ENCODE measurements at places on chromosomes 12 and 14.

DNA sequence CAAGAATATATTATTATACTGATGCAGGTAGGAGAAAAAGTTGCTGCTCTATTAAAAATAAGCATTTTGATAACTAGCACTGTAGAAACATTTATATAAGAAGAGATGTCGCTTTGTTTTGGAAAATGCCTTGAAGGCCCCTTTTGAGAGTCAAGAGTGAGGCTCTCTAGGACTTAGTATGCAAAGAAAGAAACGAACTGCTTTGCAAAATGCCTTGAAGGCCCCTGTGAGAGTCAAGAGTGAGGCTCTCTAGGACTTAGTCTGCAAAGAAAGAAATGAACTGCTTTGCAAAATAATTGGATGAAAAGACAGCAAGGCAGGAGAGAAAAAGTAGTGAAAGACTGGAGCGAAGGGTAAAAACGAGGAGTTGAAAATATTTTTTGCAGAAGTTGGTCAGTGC lies 65.9 kb downstream of the AVPR1A start:
- no peak for ATAC-seq

GRCh38 chr12:29158115-29158763 lies 9.2 kb downstream of the FAR2 start:
- no peak for ATAC-seq

DNA sequence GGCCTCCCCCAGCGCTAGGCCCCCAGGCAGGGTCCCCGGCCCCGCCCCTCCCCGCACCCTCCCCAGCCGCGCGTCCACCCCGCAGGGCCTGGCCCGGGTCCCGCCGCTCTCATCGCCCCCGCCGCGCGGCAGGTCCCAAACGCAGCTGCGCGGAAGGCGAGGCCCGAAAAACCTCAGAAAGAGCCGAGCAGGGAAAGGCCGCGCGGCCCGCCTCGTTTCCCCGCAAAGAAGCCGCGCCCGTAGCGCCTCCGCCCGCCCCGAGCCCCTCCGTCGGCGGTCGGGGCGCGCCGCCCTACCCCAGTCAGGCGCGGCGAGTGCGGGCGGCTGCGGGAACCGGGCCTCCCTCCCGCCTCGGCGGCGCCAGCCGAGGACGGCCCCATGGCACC lies 324 bp downstream of the POLE start:
- peak; percentile 55 for ATAC-seq

DNA sequence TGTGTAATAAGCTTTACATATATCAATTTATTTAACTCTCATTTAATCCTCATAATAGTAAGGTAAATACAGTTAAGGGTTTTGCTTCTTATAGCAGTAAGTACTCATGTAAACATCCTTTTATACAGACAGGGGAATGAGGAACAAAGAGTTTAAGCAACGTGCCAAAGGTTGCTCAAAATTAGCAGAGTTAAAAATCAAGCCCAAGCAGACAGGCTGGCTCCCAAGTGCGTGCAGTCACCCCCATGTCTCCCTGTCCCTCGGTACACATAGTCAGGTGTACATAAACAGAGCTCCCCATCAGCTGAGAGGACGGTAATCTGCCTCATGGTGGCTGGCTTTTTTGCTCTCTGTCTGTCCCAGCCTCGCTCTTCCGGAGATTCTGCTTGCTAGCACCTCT lies 126.4 kb downstream of the DERA start:
- no peak for ATAC-seq

DNA sequence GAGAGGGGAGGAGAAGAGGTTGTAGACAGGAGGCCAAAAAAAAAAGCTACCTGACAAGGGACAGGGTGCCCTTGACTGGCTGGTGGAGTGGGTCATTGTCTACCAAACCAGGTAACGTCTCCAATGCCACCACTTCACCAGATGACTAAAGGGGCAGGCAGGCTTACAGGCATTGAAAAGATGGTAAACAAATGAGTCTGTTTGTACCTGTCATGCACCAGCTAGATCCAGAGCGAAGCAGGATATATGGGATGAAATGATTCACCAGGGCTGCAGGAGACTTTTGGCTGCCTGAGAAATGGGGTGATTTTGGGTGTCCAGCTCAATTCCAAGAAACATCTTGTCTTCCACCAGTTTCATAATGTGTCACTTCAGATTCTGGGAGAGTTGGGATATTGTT lies 4.0 kb downstream of the C12orf54 start:
- no peak for ATAC-seq

DNA sequence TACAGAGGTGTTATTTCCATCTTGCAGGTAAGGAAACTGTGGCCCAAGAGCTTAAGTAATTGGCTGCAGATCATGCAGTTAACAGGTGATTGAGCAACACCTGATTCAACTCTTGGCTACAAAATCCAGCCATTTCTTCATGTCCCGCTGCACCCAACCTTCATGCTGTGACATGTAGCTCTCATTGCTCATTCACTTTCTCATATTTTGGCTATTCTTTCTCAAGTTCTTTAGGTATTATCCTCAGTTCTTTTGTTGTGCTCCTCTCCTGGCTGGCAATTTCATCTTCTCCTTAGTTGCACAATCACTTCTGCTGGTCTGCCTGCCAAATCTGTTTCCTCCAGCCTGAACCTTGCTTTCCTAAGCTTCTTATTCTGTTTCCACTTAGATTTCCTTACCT lies 300.8 kb downstream of the SSPN start:
- ATAC-seq: no peak

DNA sequence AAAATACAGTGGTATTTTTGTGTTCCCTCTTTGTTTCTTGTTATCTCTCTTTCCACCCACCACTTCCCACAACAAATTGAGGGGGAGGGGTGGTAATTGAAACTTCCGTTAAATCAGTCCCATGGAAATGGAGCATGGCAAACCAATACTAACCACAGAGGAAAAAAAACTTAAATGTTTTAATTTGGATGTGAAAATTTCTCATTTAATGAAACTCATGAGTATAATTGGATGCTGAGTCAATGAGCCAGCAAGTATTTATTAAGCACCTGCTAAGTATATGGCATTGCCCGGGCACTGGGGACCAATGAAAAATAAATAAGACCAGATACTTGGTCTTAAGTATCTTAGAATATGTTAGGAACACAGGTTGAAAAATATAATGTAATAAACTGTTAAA lies 147.5 kb downstream of the KCNH5 start:
- no peak for ATAC-seq

DNA sequence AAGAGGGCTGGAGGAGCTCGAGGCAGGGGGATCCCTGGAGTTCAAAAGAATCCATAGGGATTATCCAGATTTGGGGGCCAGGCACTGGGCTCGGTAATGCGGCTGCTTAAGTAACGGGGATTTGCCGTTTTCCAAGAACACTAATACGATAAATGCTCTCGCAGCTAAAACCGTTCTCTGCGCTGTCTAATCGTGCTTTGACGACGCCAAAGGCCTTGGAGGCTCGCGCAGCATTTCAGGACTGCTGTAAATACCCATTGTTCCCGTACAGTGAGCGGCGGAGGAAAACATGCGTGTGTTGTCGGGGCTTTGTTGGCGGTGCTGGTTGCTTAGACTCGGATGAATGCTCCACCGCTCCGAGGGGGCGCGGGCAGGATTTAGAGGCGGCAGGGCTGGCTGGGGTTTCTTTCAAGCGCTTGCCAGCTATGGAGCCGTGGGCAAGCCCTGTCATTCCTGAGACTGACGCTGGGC lies 26.2 kb downstream of the DIO3 start:
- no peak for ATAC-seq

DNA sequence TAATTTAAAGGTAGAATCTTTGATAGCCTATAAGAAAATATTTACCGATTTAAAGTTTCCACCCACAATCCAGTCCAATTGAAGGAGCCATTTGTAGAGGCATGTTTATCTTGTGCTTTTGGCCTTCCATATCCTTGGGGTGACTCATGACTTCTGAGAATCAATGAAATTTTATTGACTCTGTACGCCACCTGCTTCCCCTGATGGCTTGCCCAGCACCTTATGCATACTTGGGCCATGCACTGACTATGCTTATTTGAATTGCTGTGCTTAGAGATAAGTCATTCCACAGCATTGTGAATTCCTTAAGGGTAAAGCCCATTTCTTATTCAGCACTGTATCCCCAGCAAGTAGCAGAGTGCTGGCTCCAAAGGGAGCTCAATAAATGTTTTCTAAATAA lies 954.8 kb upstream of the SEL1L start:
- ATAC-seq: no peak

GRCh38 chr14:95597784-95598211 lies 62.9 kb downstream of the GLRX5 start:
- no peak for ATAC-seq

GRCh38 chr14:64779472-64779871 lies 75.2 kb downstream of the PLEKHG3 start:
- no peak for ATAC-seq

DNA sequence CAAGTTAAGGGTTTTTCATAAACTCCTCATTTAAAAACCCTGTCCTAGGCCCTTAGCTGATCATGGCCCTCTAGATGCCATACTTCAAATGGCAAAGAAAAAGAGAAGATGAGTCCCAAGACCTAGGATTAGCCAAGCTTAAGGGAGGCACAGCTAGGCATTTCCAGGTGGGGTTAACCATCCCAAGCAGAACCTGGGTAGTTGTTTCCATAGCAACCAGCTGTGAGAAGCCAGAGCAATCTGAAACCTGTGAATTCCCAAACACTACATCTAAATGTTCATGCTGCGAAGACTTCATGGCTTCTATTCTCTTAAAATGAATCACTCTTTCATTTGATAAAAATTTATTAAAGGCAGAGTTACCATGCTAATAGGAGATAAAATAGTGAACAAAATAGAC lies 372.9 kb downstream of the C12orf50 start:
- ATAC-seq: no peak

GRCh38 chr12:125889742-125890141 lies 824.5 kb downstream of the AACS start:
- ATAC-seq: no peak

- no peak for ATAC-seq
These were observed 24.6 kb downstream of the DAD1 start for GRCh38 chr14:22564463-22564862.

DNA sequence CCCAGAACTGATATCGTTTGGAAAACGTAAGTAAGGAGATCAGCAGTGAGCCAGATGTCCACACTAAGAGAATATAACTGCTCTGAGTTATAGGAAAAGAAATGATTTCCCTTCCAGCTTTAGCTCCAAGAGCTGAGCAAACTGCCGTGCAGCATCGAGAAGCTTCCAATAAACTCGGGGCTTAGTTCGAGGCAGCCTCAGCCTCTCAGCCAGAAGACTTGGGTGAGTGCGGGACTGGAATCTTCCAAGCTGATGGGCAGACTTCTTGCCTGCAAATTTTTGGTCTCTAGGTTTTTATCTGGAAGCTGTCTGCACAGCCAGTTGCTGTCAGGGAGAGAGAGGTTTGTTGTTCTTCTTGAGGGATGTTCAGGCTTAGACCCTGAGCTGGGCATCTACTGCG lies 196.1 kb downstream of the PHETA1 start:
- no peak for ATAC-seq

DNA sequence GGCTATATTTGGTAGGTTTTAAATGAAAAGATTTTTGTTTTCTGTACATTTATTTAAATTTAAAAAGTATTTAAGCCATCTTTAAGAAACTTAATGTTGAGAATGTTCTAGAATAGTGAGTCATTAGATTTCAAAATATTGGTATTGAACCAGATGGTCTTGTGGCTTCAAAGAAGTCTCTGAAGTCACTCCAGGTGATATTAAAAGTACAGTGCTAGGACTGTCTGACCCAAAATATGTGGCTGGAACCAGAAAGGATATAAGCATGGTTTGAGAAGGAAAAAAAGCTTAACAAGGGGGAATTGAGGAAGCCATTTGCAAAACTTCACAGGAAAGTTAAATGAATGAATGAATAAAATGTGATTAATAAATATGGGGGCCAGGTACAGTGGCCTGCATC lies 28.7 kb upstream of the MDM2 start:
- ATAC-seq: no peak

DNA sequence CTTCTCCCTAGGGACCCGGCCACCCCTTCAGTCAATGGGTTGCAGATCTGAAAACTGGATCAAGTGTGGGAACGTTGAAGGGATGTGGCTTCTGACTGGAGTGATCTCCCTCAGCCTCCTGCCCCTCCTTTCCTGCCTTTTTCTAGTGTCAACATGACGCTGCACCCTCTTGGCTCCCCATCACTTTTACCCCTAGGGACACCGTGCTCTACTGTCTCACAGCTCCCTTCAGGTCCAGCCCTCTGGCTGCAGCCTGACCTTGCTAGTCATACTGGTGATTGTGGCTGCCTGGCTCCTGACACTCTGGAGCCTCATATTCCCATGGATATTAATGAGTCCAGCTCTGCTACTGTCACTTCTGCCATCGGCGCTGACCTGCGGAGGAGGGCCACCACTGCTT lies 51.5 kb upstream of the RASSF3 start:
- ATAC-seq: no peak

- no peak for ATAC-seq
These were observed at the start of gene CLEC2A for GRCh38 chr12:9932270-9932669. Gene CLEC2A, minus strand, starts transcription at chr12:9932370. Its CDS starts 41 bp downstream, at chr12:9932329.

GRCh38 chr14:54881235-54881760 lies 21.3 kb downstream of the GCH1 start:
- peak; percentile 69 for ATAC-seq

GRCh38 chr12:112815589-112816321 lies 24.2 kb downstream of the RPH3A start:
- ATAC-seq: no peak

GRCh38 chr12:7004287-7004803 lies 13.9 kb downstream of the LPCAT3 start:
- ATAC-seq: no peak

GRCh38 chr12:49296034-49296835 lies 1.3 kb downstream of the PRPH start:
- peak; percentile 74 for ATAC-seq

- no peak for ATAC-seq
These were observed 22.7 kb downstream of the TRMT5 start for GRCh38 chr14:60958146-60958545.

DNA sequence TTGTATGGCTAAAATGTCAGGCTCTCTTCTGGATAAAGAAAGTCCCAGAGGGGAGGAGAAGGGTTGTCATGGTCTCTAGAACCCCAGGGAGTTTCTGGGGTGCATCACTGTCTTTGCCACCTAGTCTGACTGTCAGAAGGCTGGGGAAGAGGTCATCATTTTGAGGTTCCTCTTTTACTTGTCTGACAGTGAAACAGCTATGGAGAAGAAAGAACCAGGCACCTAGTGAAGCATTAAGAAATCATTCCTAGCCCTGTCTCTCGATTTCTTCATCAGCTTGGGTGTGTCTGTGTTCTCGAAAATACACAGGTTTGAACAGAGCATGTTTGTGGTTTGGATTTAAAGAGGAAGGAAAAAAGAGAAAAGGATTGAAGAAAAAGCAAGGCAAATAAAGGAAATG lies 158.7 kb upstream of the LRIG3 start:
- no peak for ATAC-seq

DNA sequence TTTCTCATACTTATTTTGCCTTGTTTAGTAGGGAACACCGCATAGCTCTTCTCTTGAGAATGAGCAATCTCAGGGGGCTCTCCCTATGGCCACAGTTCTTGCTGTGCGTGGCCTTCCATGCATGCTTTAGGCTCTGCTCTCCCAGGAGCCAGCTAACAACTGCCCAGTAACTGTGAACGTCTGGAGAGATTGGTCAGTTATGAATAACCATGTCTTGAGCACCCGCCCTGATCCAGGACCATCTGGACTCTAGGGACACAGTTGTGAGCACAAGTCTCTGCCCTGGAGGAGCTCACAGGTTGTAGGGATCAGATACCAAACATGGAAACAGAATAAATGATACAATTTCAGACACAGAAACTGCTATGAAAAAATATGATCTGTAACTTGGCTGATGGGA lies 12.1 kb downstream of the PSMC1 start:
- ATAC-seq: no peak

- ATAC-seq: no peak
These were observed 57.0 kb downstream of the TEAD4 start for GRCh38 chr12:3016191-3016590.

All from activated CD4-positive, CD25-positive, alpha-beta regulatory T cell treated with anti-CD3 and anti-CD28 coated beads, Interleukin-2, amount 50 U/mL, for 24 hours (primary cell).